Stimulated activated CD8-positive, alpha-beta memory T cell treated with anti-CD3 and anti-CD28 coated beads, Interleukin-7, amount 100 ng/mL, for 24 hours (primary cell): ENCODE measurements at places on chromosomes 1 and 21.

DNA sequence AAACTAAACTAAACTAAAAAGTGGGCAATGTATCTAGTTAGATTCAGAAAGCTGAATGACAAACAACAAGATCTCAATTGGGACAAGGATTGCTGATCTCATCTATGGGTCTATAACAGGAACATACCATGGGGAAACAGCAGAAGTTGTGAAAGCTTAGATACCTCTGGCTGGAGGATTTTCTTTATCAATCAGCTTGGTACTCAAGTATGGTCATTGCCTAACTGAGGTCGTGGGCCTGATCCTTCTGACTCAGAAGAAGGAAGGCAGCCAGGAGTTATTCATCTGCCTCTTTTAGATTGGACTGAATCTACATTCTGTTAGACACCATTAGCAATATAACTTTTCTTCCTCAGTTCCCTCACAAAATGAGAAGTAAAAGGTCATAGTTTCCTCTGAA, 39.7 kb downstream of the DNTTIP2 start:
- no peak for DNase-seq

DNA sequence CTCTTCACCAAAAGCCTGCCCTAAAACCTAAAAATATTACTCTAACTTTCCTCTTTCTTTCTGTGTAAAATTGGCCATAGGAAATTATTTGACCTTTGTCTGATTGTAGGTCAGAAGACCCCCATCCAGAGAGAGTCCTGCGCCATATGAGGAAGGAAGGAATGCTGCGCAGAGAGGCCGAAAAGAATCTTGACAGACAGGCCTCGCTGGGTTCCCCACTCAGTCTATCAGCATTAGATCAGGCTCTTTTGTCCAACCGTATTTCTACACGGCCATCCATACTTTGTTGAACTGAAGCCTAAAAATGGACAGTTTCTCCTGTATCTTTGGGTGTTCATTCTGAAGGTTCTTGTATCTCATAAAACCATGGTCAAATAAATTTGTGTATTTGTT, 4.3 kb upstream of the SLC30A2 start:
- DNase-seq, result no peak

DNA sequence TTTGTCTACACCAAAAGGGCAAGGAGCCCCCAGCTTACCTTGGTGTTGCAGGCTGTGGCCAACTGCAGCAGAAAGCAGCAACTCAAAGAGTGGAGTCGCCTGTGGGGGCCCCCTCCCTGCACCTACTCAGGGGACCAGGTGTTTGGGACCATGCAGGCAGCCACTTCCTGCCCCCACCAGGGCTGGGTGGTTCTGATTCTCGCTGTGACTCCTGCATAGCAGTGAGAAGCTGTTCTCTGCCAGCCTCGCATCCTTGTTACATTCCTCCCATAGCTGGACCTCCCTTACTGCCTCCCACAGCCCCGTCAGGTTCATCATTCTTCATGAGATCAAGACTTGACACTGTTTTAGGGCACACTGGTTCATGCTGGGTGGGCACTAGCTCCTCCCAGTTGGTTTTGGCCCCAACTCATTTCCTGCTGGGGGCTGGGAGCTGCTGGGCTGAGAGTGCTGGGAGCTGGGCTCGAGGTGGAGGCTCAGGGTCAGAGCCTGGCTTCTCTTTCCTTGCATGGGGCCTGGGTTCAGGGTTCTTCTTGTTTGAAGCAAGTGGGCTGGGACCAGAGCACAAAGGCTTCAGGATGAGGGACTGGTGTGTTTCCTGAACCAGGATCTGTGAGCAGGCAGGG, 146.9 kb upstream of the C1orf174 start:
- DNase-seq, result no peak

DNA sequence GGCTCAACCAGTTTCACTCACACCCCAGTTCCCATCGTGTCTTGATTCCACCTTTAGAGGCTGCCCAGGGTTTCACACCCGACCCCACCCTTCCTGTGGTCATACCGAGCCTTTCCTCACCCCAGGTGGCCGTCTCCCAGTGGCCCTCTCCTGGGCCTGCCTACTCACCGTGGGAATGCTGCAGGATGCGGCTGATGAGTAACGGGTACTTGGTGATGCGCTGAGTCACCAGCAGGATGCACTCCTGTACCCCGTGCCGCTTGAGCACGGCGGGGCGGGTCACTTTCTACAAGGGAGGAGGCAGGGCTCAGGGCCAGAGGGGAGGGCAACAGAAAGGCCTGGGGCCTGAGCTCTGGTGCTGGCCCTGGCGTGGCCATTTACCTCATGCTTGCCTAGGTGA, 16.4 kb downstream of the ARHGEF2 start:
- DNase-seq, result no peak

- DNase-seq, result peak; percentile 20
Measured at GRCh38 chr1:198556971-198557370, 16.5 kb upstream of the ATP6V1G3 start.

DNA sequence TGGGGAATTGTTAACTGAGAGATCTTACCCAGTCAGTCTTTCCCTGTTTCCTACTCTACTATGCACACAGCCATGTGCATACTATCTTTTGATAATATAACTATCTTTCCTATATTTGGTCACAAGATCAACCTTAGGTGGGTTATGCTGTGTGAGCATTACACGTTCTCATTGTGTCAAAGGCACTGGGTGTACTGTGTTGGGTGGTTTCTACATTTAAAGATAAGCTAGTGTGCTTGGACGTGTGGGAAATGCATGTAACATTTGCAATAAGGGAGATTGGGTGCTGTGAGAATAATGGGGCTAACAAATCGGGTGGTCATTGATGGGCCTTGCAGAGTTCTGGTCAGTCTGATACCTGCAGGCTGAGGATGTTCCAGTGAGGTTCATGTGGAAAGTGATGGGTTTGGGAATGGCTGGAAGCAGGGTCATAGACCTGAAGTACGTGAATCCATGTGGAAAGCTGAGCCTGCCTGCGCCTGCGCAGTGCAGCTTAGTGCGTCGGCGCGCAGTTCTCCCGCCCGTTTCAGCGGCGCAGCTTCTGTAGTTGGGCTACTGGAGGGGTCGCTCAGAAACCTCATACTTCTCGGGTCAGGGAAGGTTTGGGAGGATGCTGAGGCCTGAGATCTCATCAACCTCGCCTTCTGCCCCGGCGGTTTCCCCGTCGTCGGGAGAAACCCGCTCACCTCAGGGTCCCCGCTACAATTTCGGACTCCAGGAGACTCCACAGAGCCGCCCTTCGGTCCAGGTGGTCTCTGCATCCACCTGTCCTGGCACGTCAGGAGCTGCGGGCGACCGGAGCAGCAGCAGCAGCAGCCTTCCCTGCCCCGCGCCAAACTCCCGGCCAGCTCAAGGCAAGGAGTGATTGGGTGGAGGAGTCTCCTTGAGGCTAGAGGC, at the start of gene MSH4:
Gene MSH4 (plus strand): TSS at position 507 of the 897 bp plus-strand sequence. CDS start 104 bp downstream, at position 611.
- DNase-seq, result no peak

GRCh38 chr1:214993419-214993818, 89.1 kb upstream of the KCNK2 start:
- DNase-seq, result no peak

DNA sequence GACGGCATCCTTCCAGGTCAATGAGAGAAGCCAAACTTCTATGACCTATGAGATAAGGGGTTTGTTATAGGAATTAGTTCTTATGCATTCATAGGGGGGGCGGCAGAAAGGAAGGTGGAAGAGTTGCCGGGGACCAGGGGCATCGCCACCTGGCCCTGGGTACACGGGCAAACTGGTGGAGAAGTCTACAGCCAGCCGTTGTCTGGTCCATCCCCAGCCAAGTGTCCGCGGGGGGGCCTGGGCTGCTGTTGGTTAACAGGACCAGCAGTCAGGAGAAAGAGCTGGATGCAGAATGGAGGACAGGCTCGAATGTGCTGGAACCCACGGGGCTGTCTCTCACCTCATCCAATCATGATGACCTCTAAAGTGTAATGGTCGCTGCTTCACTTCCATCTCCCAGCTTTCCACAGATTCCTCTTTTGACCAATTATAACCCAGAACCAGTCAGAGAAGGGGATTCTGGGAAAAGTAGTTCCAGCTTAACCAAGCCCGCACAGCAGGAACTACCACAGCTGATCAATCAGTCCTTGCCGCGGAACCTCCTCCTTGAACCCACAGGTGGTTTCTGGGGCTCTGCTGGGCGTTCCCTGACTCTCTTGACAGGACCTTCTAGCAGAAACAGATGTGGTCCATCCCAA, 17.8 kb downstream of the TMEM51 start:
- DNase-seq, result no peak

DNA sequence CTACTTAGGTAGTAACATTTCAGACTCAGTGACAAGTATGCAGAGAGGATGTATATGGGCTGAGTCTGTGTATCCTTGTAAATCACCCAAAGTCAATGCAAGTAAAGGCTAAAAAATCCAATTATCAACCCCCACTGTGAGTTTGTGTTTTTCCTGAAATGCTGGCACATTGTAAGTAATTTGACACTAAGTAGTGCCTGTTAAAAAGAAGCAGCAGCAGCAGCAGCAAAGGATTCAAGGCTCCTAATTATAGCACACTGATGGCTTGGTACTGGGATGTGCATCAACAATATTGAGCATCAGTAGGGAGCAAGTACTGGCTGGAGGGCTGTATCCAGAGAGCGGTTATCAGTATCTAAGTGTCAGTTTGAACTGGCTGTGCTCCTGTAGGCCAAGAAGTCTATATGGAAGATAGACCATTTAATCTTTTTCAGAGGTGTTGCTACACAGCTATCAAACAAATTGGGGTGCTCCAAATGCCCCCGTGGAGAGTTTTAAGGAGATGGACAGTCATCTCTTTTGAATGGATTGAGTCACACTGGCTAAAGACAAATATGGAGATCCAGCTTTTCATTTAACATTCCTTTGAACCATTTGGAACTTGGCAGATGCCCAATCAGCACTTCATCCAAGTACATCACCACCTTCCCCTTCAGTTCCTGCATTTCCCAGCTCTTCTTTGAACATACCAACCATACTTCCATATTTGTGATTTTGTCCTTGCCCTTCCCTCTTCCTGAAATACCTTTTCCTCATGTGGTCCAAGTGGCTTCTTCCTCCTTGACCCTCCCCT, 241.2 kb upstream of the ST6GALNAC5 start:
- DNase-seq, result no peak

GRCh38 chr21:36532769-36533467, 53.0 kb upstream of the CLDN14 start:
- no peak for DNase-seq

DNA sequence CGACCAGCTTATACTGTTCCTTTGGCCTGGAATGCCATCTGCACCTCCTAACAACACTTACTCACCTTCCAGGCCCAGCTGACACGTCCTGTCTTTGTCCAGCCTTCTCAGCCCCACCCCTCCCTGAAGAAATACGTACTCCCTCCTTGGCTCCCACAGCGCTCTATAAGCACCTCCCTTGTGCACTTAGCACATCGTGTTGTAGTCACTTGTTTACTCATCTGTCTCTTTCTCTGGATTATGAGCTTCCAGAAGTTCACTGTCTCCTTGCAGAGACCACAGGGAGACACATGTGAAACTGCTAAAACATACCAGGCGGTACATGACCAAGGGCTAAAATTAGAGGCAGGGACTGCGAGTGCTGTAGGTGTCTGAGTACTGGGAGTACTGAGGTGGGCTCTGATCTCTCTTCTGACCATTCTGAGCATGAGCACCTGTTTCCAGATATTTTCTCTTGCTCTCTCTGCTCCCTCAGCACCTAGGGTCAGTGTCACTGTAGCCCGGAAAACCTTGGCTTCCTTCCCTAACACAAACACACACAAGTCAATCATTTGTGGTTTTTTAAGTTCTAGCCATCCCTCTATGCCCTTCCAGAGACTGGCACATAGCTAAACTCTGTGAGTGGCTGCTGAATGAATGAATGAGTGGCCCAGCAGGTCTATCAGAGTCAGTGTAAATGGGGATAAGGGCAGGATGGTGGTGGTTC, 5.1 kb downstream of the DCST1 start:
- DNase-seq, result no peak

DNA sequence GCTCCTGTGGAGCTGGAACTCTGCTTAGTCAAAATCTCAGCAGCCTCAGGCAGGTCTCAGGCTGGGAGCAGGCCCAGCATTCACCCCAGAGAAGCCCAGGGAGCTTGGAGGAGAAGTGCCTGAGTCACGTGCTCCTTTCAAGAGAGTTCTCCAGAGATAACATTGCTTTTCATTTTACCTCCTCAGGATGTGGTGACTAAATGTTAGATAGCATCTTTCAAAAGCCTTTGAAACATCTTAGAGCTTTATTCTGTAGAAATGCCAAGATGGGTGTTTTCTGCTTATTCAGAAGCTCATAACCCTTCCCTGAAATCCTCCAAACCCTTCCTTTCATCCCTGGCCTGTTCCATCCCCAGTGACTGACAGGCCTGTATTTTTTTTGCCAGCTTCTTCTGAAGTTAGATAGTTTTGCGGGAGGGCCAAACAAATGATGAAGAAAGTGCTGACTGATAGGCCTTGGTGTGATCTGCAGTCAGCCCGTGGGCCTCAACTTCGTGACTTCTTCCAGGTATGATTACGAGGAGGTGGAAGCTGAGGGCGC, 58.0 kb downstream of the PGM1 start:
- DNase-seq, result no peak

DNA sequence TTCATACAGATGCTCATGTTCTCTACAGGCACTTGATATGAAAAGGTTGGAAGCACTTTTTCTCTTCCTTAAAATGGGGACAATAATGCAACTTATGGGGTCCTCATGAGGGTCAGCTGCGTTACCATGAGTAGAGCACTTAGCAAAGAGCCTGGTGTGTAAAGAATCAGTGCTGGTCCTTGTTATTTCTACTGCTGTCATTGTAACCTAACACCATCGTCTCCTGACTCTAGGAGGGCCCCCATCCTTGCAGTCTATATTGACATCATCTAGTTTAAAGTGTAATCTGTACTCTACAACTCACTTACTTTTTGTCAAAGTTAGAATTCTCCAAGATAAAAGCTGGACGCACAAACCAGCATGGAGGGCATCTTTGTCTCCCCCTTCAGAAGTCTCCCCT, 2.4 kb downstream of the CAPN9 start:
- DNase-seq, result no peak

GRCh38 chr21:31293986-31294385, 50.1 kb downstream of the TIAM1 start:
- peak; percentile 15 for DNase-seq

DNA sequence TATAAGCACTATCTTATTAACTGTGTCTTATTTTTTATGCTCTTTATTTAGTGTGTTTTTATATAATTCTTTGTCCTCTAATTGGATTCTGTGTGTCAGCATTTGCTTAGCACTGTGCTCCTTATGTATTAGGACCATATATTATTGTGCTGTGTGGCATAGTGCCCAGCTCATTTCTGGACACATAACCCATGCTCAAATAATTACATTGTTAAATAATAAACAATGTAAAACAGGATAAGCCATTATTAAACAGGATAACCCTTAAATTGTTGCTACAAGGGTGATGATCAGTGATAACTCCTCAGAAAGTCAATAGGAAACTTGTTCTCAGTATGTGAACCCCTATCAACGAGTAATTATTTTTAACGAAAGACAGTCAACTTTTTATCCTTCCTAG, 150.4 kb downstream of the ADGRL4 start:
- DNase-seq, result no peak

GRCh38 chr1:112717263-112717873, 2.2 kb upstream of the PPM1J start:
- DNase-seq, result no peak

- DNase-seq, result no peak
Measured at GRCh38 chr1:85571828-85572227, 8.7 kb upstream of the CCN1 start.
